ENCODE measurements at places on chromosomes 12 and 14.

- no peak for DNase-seq
Observed at GRCh38 chr12:40635141-40635731, 57.0 kb upstream of the CNTN1 start.

- no peak for DNase-seq
Observed at GRCh38 chr12:48219631-48220030, 16.5 kb upstream of the OR10AD1 start.

DNA sequence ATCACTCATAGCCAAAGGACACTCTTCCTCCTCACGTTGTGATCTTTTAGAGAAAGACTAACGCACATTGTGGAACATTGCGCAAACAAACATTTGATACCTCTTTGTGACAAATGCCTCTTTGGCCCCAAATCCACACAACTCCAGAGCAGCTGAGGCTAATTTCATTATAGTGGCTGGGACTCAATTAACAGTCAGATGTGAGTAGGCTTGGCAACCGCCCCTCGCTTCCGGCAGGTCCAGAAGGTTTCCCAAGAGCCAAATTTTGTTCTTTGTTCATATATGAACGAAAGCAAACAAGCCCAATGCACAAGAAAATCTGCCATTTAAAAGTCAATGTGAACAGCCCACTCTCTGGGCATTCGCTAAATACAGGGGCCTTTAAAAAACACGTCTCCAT is 273.9 kb downstream of the GLT1D1 start:
- no peak for DNase-seq

GRCh38 chr12:94495445-94496115 is 35.9 kb upstream of the CEP83 start:
- no peak for DNase-seq

GRCh38 chr12:122190842-122191668 is 8.1 kb downstream of the LRRC43 start:
- DNase-seq = peak; percentile 49

DNA sequence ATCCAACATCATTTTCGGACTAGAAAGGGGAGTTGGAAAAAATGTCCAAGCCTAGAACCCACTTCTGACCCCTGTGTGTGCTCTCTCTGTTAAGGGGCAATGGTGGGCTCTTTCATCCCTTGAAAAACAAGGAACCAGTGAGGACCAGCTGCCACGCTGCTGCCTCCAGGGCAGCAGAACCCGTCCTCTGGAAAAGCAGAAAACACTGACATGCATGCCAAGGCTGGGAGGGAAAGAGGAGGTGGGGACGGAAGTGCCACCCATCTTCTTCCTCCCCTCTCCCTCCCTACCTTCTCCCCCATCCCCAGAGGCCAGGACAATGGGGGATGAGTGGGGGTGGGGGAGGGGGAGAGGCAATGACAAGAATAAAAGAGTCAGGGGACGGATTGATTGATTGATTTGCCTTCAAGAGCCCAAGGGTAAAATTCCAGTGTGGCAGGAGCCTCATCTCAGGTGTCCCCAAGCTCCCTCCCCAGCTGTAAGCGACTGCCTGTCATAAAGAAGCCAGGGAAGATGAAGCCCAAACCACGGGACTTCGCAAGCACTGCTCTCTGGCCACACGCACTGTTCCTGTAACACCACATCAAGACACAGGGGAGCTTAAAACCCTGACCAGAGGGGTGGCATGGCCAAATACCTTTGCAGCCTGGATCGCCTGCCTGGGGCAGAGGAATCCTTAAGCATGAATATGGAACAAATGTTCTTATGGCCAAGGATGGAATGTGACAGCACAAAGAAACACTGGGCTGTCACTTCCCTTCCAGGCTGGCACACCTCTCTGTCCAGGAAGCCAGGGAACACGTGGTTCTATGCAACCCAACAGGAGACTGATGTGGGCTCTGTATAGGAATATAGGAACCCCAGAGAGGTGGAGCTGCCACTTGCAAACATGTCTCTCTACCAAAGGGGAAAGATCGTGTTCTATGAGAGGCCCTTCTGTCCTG is 38.9 kb upstream of the BDKRB2 start:
- no peak for DNase-seq

- DNase-seq = no peak
Observed at GRCh38 chr12:129605666-129606065, 298.2 kb downstream of the TMEM132D start.

- no peak for DNase-seq
Observed at GRCh38 chr12:59593761-59594160, 2.1 kb upstream of the SLC16A7 start.

GRCh38 chr12:49121047-49121696 is 10.0 kb downstream of the TUBA1B start:
- peak; percentile 18 for DNase-seq

- no peak for DNase-seq
Observed at GRCh38 chr12:108856428-108857157, 790 bp downstream of the SSH1 start.

- DNase-seq = peak; percentile 63
Observed at GRCh38 chr14:36662543-36663403, 1.1 kb downstream of the PAX9 start.

- no peak for DNase-seq
Observed at GRCh38 chr12:56230432-56231183, 757 bp downstream of the SLC39A5 start.

GRCh38 chr12:98154850-98155249 is 360.5 kb upstream of the TMPO start:
- DNase-seq = peak; percentile 16

- no peak for DNase-seq
Observed at GRCh38 chr14:99945732-99946651, 119.2 kb upstream of the EVL start.

Data from SHP77 treated with DMSO at 0.1 percent for 48 hours (cell line).